EL (cell line): ENCODE measurements at places on chromosomes 1 and 21.

DNA sequence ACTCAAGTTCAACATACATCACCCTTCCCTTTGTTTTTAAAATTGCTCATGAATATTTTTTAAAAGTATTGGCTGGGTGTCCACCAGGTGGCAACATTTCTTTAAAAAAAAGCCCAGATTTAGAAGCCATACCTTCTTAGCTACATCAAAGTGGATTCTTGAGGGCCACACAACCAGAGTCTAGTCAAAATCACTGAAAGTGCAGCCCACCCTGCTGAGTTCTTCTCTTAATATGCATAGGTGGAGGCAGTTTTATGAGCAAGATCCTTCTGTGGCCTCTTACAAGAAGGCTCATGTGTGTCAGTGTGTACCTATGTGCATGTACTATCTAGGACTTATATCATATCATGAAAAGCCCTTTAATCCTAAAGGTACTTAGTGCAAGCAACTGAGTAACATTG is 16.9 kb upstream of the GNG12 start:
- peak; percentile 62 for DNase-seq

DNA sequence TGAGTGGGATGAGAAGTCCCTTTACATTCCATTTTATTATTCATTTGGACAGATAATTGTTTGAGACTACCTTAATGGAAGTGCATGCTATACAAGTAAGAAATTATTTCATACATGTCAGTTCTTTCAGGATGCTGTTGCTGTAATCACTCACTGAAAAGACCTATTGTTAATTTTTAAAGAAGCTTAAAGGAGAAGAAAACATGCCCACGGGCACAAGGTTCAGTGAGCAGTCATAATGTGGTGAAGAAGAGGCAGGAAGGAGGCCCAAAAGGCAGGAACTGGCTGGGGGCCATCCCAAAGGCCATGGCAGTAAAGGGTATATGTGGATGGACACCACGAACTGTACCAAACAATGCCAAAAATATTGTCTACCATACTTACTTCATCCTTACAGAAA is 206.0 kb downstream of the LYPLAL1 start:
- no peak for DNase-seq

DNA sequence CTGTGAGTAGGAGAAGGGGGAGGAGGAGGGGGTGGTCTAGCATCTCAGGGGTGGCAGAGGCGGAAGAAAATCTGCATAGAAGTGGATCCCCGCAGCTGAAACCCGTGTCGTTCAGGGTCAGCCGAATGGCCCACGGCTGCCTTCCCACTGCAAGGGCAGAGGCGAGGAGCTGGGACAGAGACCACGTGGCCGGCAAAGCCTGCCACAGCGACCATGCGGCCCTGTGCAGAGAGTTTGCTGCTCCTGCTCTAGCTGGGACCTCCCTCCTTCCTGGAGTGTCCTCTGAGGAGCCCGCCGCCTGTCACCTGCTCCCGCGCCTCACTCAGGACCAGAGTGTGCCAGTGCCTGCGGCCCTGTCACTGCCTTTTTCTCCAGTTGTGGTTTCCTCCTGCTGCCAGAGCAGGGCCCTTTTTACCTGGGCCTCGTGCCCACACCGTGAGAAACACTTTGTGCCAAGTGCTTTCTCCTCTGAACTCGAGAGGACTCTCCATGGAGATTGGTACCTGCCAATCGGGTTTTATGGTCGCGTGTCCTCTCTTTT is 5.4 kb upstream of the TRPM2 start:
- DNase-seq, result no peak

DNA sequence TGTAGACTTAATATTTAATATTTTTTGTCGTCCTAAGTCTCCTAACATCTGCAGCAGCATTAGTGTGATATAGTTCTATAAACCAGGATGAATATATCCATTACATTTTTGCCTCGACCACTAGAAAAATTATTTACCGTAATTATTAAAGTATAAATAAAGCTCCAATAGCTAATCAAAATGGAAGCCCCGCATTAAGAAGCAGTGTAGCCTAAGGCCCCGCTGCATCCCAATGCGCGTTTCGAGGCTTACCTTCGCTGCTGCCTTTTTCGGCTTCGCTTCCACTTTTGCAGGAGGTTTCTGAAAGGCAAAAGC is 891 bp downstream of the HMGN1 start:
- DNase-seq, result no peak

GRCh38 chr1:178150610-178151009 is 56.7 kb downstream of the RASAL2 start:
- no peak for DNase-seq

DNA sequence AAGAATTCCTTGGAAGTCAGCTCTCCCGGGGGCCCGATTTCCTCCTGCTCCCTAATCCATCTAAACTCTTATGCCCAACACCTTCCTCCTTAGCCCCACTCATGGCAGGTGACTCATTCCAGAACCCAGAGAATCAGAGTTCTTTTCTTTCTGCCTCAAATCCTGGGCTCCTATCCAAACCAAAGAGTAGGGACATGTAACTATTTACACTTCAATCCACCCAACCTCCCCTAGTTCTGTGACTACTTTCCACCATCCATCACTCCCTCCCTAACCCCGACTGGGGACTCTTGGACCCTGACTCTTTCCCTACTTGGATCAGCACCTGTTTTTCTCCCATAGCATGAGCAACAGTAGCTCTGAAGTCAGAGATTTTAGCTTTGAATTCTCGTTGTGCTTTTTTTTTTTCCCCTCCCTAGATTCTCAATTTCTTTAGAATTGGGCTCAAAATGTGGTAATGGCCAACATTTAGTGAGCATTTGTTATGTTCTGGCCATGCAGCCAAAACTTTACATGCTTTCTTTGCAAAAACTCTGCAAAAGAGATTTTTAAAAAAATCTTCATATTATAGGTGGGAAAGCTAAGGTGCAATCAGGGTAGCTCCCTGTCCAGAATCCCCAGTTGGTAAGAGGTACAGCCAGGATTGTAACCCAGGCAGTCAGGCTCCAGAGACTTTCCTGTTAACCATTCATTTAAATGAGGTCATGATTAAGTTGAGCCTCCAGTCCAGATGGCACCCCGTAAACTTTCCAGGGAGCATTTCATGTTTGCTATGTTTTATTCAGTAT is 7.5 kb upstream of the CYP4A11 start:
- no peak for DNase-seq

DNA sequence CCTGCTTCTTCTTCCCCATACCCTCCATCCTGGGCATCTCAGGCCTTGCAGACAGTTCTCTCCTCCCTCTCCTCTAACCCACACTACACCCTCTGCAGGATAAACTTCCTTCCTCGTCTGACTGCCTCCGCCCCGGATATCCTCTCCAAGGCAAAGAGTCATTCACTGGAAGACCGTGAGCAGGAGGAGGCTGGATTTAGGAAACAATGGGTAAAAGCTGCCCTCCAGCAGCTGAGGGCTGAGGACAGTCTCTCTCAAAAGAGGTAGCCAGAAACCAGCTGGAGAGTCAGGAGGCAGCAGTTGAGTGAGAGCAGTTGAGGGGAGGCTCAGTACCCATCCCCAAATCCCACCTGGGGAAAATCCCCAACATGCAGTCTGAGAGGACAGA is 1.4 kb downstream of the CSRP1 start:
- DNase-seq, result peak; percentile 85

DNA sequence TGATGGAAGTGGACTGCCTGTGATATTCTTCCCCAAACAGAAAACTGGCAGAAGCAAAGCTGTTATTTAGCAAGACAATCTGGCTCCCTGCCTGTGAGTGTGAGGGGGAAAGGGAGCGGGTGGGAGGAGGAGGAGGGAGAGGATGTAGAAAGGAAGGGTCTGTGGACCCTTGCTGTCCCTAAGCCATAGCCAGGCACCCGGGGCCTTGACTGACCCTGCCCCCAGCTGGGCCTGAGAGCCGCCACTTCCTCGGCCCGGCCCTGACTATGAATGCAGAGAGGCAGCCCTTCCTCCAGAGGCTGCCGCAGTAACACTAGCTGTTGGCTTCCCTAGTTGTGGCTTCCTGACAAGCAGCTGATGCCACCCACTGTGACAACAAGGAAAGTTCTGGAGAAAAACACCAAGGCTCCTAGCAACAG is 13.9 kb downstream of the PLA2G2F start:
- DNase-seq, result no peak
